ENCODE measurements at places on chromosomes 3 and 15.
A peak's percentile ranks its signal among the peaks of the same experiment; 100 is the strongest.

DNA sequence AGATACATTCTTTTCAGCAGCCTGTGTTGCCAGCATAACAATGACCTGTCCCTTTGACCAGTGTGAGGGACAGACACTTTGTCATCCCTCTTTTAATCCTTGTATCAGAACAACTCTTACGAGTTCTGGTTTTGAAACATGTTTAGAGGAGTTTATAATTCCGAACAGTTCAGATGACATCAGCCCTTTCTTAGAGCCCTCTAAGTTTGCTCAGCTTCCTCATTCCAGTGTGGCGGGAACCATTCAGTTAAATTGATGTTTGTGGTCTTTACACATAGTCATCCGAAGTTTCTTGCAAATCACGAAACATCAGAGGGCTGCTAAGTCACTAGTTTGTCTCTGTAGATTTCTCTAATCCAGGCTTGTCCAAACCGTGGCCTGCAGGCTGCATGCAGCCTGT is 102.5 kb downstream of the AKAP13 start:
- peak; percentile 22 for DNase-seq

GRCh38 chr3:196081002-196081833 is 672 bp downstream of the TFRC start:
- no peak for DNase-seq

DNA sequence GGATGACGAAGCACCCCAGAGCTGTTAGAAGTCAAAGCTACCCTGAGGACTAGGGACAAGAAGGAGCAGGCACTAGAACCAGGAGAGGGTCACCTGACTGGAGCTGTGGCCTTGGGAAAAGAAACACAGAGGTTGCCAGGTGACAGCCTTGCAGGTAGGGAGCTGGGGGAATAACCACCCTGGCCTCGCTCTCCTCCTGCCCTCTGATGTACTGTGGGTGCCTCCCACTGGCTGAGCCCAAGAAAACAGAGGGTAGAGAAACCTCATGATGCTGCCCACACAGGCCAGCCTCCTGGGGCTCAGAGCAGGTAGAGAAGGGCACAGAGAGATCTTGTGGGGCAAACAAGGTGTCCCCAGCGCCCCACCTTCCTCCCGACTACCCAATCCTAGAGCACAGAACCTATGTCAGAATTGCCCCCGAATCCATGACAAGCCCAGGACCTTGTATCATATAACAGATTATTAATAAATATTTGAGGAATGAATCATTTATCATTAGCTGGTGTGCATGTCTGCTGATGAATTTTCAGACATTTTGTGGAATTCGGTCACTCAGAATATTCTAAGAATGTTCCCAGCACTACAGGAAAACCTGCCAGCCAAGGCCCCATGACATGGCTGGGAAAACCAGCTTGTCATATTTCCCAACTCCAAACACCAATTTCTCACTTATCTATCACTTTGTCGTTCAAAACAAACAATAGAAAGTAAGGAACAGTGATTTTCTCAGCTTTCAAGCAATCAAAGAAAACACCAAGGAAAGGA is 59.8 kb upstream of the MEX3B start:
- no peak for DNase-seq

DNA sequence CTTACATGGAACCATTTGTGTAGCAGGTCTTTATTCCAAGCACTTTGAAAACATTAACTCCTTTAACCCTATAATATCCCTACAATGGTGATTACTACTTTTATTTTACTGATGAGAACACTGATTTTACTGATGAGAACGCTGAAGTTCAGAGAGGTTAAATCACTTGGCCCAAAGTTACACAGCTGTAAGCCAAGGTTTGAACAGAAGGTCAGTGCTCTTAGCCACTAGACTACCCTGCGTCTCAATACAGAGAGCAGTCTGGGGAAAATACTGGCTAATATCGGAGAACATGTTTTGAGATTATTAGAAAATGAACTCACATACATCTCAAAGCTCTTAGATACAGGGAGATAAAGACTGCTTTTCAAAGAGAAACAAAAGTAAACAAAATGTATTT is 827.2 kb downstream of the FHIT start:
- DNase-seq = no peak

- DNase-seq = no peak
These were observed 10.8 kb downstream of the CACNA2D3 start for GRCh38 chr3:54133196-54133595.

GRCh38 chr3:42092006-42092405 is 849 bp downstream of the TRAK1 start:
- no peak for DNase-seq

- no peak for DNase-seq
These were observed 30.4 kb upstream of the CLK3 start for GRCh38 chr15:74585191-74585590.

DNA sequence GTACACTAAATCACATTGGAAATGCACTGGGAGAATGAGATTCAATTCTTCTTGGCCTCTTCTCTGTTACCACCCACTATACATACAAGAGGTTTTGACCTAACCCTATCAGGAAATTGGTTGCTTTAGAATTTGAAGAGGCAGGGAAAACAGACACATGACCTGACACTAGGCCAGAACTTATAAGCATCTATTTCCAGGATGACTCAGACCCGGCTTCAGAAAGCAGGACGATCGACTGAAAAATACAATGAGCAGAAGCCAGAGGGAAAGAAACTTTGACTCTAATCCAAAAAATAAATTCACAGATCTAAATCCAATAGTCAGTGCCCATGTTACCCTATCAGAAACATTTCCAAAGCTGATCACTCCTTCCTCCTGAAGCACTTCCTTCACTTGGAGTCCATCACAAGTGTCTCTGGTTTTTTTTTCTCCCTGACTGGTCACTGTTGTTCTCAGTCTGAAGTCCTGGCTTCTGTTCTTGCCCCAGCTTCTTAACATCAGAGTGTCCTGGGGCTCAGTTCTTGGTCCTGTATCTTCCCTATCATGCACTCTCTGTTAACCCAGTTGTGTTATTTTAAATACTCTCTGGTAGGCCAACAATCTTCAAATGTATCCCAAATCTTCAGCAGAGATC is 133.6 kb downstream of the P2RY1 start:
- DNase-seq = no peak

- no peak for DNase-seq
These were observed 60.8 kb upstream of the ZBTB38 start for GRCh38 chr3:141307351-141308059.

DNA sequence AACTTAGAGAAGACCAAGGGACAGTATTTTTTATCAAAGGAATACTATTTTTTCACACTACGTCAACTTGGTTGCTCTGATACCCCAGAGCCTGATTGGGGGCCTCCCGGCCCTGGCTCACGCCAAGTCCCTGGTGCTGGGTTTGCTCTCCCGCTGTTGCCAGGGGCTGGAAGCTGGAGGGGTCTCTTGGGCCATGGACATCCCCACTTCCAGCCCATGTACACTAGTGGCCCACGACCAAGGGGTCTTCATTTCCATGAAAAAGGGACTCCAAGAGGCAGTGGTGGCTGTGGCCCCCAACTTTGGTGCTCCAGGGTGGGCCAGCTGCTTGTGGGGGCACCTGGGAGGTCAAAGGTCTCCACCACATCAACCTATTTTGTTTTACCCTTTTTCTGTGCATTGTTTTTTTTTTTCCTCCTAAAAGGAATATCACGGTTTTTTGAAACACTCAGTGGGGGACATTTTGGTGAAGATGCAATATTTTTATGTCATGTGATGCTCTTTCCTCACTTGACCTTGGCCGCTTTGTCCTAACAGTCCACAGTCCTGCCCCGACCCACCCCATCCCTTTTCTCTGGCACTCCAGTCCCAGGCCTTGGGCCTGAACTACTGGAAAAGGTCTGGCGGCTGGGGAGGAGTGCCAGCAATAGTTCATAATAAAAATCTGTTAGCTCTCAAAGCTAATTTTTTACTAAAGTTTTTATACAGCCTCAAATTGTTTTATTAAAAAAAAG is 20.3 kb upstream of the BSN start:
- DNase-seq = no peak

GRCh38 chr3:129439226-129439816 is 427 bp downstream of the MBD4 start:
- DNase-seq = peak; percentile 21

- no peak for DNase-seq
These were observed 268.7 kb downstream of the TBC1D5 start for GRCh38 chr3:17473761-17474160.

- DNase-seq = no peak
These were observed 44.1 kb downstream of the TRANK1 start for GRCh38 chr3:36900474-36901443.

DNA sequence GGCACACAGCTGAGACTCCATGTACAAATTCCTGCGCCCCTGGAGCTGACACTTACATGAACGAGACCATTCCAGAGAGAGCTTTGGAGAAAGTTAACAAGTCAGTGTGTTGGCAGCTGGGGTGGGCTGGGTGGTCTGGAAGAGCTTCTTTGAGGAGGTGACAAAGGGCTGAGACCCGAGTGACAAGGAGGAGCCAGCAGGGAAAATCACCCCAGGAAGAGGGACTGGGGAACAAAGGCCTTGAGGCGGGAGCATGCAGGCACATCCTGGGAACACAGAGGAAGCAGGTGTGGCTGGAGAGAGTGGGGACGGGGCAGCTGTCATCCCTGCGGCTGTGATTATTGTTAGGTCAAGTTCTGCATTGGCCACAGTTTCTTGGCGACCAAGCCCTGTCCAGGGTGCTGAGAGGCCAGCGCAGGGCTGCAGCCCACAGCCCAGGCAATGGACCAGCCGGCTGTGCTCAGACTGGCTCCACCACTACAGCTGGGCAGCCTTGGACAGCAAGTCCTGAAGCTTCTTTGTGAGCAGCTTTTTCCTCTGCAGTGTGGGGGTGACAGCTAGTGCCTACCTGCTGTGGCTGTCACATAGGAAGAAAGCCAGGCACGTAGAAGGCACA is 34.2 kb upstream of the PRR23E start:
- no peak for DNase-seq

DNA sequence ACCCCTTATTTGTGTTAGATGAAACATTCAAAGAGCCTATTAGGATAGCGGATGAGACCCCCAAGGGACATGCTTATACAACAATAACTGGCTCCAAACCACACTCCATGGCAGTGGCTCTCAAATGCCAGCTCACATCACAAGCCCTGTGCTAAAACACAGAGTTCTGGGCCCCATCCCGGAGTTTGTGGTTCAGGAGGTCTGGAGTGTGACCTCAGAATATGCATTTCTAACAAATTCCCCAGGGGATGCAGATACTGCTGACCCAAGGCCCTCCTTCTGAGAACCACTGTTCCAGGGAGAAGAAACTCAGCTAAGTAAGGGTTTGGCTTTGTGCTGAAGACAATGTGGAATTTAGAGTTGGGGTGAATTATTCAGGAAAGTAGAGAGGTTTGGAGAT is 3.6 kb downstream of the CCRL2 start:
- no peak for DNase-seq

GRCh38 chr3:85074003-85074402 is 115.2 kb downstream of the CADM2 start:
- DNase-seq = no peak

All from SIG-M5 (cell line).